Umbilical cord (tissue), 2 donors: ENCODE measurements at places on chromosomes 12 and 14. TPM values are rescaled to one million over a fixed set of nuclear protein-coding genes. Genes with fewer than 3 reads are reported as not detected.

DNA sequence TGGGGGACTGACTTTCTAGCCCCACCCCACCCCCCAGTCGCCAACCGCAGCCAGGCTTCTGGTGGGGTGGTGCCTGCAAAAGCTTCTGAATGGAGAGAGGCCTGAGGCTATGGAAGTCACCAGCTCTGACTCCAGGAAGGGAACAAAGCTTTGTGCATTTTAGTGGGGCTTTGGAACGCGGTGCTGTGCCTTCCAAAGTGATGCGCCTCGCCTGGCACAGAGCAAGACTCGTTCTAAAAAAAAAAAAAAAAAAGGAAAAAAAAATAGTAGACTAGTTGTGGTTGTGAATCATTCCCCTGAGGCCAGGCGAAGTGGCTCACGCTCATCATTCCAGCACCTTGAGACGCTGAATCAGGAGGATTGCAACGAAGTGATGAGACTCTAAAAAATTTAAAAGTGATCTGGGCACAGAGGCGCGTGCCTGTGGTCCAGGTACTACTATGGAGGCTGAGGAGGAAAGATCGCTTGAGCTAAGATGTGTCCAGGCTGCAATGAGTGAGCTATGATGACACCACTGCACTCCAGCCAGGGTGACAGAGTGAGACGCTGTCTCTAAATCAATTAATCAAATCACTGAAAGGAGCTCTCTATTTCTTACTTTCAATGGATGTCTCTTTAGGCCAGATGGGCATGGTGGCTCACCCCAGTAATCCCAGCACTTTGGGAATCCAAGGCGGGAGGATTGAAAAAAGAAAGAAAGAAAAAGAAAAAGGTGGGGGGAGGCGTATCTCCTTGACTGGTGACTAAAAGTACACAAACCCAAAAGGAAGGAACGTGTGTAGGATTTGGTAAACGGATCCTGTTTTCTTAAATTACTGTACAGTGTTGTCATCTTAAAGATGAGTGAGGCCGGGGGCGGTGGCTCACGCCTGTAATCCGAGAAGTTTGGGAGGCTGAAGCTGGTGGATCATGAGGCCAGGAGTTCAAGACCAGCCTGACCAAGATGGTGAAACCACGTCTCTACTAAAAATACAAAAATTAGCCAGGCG is 259.6 kb upstream of the ALG10B start:
- DNase-seq, result no peak

DNA sequence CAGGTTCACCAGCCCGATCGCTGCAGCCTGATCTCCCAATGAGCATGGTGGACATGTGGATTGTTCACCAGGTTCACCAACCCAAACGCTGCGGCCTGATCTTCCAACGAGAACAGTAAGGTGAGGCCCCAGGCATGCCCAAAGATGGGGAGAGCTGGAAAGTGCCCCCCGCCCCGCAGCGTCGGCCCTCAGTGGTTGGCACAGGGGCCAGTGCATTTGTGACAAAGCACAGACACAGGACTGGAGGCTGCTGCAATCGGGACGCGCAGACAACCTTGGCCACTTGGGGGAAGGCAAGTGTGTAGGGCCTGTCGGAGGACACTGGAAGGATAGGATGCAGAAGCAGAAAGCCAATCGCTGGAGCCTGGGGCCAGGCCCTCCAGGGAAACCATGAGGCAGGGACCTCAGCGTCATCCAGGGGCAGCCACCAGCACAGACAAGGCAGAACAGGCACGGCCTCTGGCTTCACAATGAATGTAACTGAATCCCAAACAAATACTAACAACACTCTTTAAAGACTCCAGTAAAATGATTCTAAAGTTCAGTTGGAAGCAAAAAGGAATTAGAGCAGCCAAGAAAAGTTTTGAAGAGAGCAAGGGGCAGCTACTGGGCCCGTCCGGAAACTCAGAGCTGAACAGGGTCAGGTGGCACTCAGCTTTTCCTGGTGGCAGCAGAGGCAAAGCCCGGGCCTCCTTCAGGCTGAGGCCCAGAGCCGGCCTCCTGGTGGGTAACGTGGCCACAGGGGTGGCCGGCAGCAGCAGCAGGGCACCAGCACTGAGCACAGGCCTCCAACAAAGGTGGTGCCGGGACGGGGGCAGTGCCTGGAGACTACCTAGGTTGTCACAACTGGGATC is 13.3 kb downstream of the BRF1 start:
- no peak for DNase-seq

DNA sequence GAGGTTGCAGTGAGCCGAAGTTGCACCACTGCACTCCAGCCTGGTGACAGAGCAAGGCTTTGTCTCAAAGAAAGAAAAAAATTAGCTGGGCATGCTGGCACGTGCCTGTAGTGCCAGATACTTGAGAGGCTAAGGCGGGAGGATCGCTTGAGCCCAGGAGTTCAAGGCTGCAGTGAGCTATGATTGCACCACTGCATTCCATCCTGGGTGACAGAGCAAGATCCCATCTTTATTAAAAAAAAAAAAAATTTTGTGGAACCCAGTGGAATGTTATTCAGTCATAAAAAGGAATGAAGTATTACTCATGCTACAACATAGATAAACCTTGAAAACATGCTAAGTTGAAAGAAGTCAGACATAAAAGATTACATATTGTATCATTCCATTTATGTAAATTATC is 8.3 kb upstream of the ERBB3 start:
- no peak for DNase-seq

- DNase-seq, result no peak
Measured at GRCh38 chr12:12964255-12964654, 12.3 kb upstream of the GPRC5D start.

CPNE6 gene
- total RNA-seq, result 2.4 TPM

IAPP gene
- total RNA-seq, result 1.4 TPM

CRIP2 gene
- total RNA-seq, result 62.4 TPM
